ENCODE measurements at places on chromosomes 16 and 17. TPM values are rescaled to one million over a fixed set of nuclear protein-coding genes. Genes with fewer than 3 reads are reported as not detected.

The SLC12A3 gene
- total RNA-seq = 58.9 TPM

The LGALS9B gene
- not detected for total RNA-seq

The CNTROB gene
- 36.7 TPM for total RNA-seq

The CLEC16A gene
- total RNA-seq = 30.5 TPM

The MLYCD gene
- 6.4 TPM for total RNA-seq
